ENCODE measurements at places on chromosomes 1 and 21.

DNA sequence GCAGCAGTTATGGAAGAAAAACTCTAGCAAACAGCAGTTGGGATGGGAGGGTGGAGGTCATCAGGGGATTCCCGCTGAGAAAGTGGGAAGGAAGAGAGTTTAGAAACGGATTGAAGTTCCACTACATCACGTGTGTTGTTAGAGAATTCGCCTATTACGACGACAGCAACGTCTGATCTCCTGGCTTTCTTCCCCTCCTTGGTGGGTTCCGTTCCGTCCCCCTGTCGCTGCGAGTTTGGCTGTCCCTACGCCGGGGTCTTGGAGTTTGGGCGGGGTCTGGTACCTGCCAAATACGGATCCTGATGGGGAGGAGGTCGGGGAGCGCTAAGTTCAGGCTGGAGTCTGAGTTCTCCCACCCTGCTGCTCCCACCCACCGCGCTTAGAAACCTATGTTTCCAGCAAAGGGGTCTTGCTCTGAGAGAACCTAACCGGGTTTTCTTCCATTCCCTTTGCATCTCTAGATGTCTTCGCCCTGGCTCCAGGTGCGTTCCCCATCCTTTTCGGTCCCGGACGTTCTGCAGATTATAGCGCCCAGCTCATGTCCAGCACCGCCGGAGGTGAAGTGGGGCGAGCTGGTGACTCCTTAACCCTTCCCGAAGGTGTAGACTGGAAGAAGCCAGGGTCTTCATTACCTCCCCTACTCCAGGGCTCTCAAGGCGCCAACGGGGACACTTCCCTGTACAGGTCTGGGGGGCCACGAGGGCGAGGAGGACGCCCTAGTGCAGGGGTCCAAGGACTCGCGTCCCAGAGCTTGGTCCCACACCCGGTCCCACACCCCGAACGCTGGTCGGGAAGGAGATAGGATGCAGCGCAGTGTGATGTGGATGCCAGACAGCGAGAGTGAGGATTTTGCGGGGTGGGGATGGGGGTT lies 641 bp upstream of the KCNK2 start:
- no peak for DNase-seq

GRCh38 chr1:236534151-236534651 lies 10.4 kb downstream of the LGALS8 start:
- DNase-seq, result no peak

DNA sequence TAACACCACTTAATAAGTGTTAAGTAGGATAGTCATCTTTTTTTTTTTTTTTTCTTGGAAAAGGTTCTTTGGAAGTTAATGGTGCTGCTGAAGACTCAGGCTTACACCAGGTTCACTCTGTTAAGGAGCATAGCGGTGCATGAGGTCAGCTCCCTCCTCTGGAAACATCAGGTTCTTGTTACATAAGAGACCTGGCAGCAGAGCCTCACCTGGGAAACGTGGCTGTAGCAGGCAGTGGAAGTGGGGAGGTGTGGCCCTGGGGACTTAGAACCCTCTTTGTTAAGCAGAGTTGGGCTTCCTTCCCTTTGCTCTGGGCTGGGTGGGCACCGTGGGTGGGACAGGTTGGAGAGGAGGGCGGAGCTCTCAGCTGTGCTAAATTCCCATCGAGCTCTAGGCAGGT lies 104.1 kb downstream of the CNIH3 start:
- no peak for DNase-seq

DNA sequence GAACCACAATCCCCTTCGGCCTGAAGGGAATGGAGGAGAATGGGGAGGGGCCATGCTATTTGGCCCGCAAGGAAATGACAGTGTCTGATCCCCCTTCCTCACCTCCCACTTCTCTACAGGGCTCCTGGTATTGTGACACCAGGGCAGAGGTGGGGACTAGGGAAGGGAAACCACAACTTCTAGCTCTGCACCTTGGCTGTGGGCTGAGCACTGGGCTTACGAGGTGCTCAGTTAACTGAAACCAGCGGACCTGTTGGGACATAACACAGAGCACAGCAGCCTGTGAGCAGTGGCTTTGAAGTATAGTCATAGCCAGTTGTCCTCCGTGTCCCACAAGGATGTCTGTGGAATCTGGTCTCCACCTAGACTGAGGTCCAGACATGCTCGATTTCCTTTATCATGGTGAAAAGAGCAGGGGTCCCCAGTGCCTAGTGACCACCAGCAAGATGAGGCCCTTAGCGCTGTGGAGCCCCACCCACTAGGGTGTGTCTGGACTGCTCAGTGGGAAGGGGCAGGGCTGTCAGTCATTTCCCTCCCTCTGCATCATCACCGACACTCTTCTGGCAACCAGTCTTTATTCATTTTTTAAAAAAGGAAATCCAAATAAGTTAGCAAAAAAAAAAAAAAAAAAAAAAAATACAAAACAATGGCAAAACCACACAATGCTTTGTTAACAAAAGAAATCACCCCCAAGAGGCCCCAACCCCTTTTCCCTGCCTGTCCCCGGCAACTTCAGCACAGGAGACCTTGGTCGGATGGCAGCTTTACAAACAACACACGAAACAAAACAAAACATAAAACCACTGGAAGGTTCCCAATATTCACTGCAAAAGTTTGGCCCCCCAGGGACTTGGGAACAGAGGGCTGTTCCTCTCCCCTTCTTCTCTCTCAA lies 3.0 kb downstream of the MYOG start:
- DNase-seq, result no peak

GRCh38 chr21:43940329-43941050 lies 71.6 kb upstream of the TRAPPC10 start:
- no peak for DNase-seq

- no peak for DNase-seq
Measured at GRCh38 chr1:181347495-181348390, 135.6 kb upstream of the CACNA1E start.

- DNase-seq, result no peak
Measured at GRCh38 chr1:20358761-20359263, 68.1 kb downstream of the VWA5B1 start.

DNA sequence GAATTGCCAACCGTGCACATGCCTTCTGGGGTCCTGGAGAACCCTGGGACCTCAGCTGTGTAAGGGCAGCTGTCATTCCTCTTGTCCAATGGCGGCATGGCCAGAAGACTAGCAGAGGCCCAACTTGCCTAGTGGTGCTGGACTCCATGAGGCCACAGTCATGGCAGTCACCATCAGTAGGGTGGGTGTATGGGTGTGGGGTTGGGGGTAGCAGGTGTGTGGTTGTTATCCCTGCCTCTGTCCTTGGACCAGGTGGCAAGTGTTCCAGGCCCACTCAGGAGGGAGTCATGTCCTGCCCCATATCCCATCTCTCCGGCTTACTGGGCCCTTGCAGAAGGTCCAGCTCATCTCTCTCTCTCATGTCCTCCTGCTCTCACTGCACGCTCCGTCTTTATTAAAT lies 1596.2 kb downstream of the MRPL39 start:
- DNase-seq, result no peak

- DNase-seq, result no peak
Measured at GRCh38 chr1:224874775-224875174, 54.7 kb upstream of the DNAH14 start.

GRCh38 chr1:179105393-179105792 lies 23.5 kb downstream of the TOR3A start:
- no peak for DNase-seq

- DNase-seq, result no peak
Measured at GRCh38 chr1:83857103-83857502, 141.8 kb downstream of the TTLL7 start.

DNA sequence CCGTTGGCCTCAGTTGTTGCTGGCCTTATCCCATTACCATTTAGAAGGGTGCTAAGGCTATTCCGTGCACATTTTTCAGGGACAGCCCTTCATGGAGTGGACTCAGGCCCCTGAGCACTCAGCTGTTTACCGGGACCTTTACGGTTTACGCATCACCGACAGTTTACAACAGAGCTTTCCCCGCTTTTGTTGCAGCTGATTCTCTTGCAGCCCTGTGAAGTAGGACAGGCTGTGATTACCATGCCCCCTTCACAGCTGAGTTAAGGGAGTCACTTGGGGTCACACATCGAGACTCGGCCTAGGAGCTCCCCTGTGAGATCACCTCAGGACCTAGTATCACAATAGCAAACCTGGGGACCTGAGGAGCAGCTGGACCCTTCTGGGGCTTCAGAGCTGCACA lies 41.9 kb downstream of the PTPRF start:
- DNase-seq, result no peak

GRCh38 chr1:30318413-30318812 lies 405.0 kb downstream of the MATN1 start:
- no peak for DNase-seq

DNA sequence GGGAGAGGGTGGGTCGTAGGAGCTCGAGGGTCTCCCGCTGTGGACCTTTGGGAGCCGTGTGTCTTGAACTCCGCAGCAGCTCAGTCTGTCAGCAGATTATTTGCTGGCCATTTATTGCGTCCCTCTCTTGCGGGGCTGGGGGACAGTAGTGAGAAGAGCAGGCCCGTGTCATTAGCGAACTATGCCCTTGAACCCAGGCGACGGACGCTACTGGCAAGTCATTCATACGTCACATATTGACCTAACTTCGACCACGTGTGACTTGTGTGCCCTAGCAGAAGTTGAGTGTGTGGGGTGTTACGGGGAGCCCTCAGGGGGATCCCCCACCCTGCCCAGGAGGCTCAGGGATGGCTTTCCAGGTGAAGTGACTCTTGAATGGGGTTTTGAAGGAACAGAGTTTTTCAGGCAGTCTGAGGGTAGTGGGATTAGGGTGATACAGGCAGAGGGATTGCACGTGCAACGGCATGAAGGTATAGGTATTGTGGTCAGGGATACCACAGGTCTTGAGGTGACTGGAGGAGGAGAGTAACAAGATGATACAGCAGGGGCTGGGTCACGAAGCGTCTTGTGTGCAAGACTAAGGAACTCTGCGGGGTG lies 13.0 kb downstream of the RCC1 start:
- DNase-seq, result no peak

DNA sequence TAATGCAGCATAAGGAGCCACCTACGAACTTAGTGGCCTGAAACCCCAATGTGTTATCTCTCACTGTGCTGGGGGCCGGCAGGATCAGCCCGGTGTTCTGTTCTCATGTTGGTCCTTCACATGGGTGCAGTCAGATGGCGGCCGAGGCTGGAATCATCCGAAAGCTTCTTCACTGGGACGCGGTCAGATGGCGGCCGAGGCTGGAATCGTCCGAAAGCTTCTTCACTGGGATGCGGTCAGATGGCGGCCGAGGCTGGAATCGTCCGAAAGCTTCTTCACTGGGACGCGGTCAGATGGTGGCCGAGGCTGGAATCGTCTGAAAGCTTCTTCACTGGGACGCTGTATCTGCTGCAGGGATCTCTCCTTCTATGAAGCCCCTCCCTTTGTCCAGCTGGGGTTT lies 12.6 kb upstream of the PCBP3 start:
- no peak for DNase-seq

- DNase-seq, result no peak
Measured at GRCh38 chr1:160978510-160978927, 23.9 kb upstream of the ITLN2 start.

- DNase-seq, result no peak
Measured at GRCh38 chr1:173749137-173749536, 34.4 kb downstream of the KLHL20 start.

GRCh38 chr1:26434161-26434752 lies 2.1 kb downstream of the DHDDS start:
- DNase-seq, result no peak

DNA sequence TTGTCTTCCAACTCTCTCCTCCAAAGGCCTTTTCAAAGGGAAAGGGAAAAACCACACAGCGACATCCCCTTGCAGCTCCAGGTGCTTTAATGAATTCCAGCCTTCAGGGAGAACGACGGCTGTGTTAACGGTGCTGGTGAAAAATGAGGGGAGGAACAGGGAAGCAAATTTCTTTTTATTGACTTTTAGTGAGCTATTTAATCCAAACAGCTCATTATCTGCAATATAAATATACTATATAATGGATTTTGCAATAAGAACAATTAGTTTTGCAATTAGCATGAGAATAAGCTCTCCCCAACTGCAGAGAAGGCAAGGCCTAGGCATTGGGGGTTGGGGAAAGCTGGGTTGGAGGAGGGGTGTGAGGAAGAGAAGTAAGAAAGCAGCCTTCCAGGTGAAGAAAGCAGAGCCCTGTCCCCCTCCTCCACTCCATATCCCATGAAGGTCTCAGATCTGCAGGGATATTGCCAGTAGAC lies 159.0 kb upstream of the ZC3H12A start:
- no peak for DNase-seq

DNA sequence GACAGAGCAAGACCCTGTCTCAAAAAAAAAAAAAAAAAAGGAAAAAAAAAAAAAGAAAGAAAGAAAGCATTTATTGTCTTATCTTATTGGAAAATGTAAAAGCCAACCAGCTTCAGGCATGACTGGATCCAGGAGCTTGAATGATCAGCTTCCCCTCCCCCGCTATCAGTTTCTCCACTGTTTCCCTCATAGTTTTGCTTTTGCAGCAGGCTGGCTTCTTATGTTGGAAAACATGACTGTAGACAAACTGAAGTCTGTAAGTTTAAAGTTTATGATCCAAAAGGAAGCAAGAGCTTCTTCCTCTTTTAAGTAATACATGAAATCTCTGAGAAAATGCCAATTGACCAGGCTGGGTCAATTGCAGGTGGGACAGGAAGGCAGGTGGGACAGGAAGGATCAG lies 52.2 kb downstream of the FHAD1 start:
- no peak for DNase-seq

- no peak for DNase-seq
Measured at GRCh38 chr1:25863486-25864262, 4.4 kb upstream of the AUNIP start.

DNA sequence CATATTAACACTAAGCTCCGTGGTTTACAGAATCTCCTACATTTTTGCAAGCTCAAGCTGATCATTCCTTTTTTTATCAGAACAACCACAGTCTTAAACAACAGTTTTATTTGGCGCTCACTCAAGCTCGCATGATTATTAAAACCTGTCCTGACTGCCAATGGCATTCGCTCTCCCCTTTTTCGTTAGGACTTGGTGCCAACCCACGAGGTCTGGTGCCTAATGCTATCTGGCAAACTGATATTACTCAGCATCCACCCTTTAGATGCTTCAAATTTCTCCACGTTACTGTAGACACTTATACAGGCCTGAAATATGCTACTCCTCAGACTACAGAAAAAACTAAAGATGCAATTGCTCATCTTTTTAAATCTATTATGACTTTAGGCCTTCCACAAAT lies 23.0 kb upstream of the ITLN1 start:
- no peak for DNase-seq

DNA sequence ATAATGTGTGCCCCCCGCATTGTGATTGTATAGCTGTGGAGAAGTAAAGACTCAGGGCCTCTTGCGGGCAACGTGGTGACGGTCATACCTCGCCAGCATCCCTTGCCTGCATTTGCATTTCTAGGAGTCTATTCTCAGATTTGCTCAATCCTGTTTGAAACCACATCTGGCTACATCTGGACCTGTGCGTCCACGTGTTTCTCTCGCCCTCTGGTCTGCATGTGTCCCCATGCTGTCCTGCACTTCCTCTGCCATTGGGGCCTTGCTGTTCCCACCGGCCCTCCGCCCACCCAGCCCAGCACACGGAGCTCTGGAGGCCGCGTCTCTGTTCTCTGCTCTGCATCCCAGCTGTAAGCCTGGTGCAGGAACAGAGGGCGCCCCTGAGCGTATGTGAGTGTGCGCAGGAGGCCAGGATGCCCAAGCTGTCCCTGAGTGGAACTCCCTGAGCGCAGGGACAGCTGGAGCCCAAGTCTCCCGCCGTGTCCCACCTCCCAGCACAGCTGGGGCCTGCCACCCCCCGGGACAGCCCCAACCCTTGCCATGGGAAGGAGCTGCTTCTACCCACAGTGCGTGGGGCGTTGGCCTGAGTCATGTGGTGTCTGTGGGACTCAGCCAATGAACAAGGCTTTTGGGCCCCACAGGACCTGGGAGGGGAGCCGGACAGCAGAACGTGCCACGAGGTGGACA lies 1.6 kb downstream of the KRTAP10-2 start:
- no peak for DNase-seq

Data from stimulated activated CD4-positive, alpha-beta T cell treated with anti-CD3 and anti-CD28 coated beads, Interleukin-15, amount 100 ng/mL, for 1 hour (primary cell).